ENCODE measurements at places on chromosomes 16 and 17. TPM values are rescaled to one million over a fixed set of nuclear protein-coding genes. Genes with fewer than 3 reads are reported as not detected.

The SPAG5 gene
- total RNA-seq: 8.3 TPM

The TP53TG3F gene
- not detected for total RNA-seq

- DNase-seq: no peak
- no peak overlapping the region for H3K4me3 ChIP-seq
- no peak overlapping the region for H3K27ac ChIP-seq
- H3K4me1 ChIP-seq: peaks cover 5% of the 10 kb centered on the region
- H3K27me3 ChIP-seq: no peaks in the 10 kb centered on the region
Observed at GRCh38 chr17:8672326-8672725, 41.8 kb upstream of the MYH10 start.

- peaks cover 1% of the 10 kb centered on the region for H3K4me1 ChIP-seq
- H3K36me3 ChIP-seq: no peaks in the 10 kb centered on the region
- H3K27ac ChIP-seq: no peak overlapping the region
- H3K27me3 ChIP-seq: no peaks in the 10 kb centered on the region
- no peak for DNase-seq
Observed at GRCh38 chr17:37425268-37425667, 18.6 kb downstream of the TADA2A start.

DNA sequence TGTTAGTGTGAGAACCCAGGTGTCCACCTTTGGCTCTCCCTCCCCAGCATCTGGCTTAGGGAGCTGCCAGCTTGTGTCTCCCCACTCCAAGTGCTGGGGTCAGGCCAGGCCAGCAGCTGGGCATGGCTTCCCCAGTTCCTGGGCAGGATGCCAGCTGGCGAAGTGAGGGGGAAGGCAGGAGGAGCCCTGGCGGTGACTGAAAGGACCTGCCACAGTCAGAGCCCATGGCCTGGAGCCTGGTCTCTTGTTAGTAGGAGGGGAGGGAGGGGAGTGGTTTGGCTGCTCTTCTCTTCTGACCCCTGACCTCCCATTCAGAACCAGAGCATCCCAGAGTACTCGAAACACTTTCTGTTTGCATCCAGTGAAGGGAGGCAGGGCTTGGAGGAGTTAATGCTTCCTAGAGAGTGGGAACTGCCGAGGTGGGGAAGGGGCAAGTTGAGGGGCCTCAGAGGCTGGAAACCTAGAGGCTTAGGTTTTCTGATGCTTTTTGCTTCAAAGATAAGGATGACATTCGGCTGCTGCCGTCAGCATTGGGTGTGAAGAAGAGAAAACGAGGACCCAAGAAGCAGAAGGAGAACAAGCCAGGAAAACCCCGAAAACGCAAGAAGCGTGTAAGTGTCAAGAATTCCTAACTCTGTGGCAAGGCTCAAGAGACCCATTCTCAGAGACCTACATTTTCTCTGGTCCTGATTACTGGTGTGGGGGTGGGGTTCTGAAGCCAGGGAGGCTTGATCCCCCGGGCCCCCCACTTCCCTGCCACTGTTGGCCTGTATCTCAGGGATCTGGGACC, 772 bp downstream of the CHD3 start:
- peak; percentile 96 for DNase-seq
- no peaks in the 10 kb centered on the region for H3K27me3 ChIP-seq
- no peak overlapping the region for H3K4me3 ChIP-seq
- peaks cover 43% of the 10 kb centered on the region for H3K4me1 ChIP-seq
- H3K27ac ChIP-seq: peak overlapping the region; percentile 98
